CD4-positive, alpha-beta T cell treated with Interleukin-15 for 1 hour (primary cell): ENCODE measurements at places on chromosomes 11 and 22.

GRCh38 chr11:47357985-47358730 lies 5.7 kb upstream of the MYBPC3 start:
- no peak for DNase-seq

- no peak for DNase-seq
These were observed 827 bp downstream of the PHF21B start for GRCh38 chr22:45008751-45009605.

- DNase-seq: no peak
These were observed 53.0 kb downstream of the ST3GAL4 start for GRCh38 chr11:126408496-126408895.

DNA sequence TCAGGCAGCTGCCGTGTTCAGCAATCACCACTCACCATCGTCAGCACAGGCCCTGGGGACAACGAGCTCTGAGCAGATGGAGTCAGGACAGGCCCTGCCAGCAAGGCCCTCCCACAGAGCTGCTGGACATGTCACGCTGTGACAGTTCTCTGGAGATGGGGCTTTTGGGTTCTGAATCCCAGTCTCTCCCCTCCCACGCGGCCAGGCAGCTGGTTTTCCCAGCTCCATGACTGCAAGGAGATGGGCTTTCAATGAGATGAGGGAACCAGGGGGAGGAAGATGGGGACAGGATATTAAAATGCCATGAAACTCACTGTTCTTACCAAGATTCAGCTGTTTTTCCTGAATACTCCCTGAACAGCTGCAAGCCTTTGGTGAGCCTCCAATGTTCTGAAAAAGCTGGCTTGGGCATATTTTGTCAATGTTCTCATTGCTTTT lies 305.9 kb downstream of the BRD1 start:
- DNase-seq: no peak

DNA sequence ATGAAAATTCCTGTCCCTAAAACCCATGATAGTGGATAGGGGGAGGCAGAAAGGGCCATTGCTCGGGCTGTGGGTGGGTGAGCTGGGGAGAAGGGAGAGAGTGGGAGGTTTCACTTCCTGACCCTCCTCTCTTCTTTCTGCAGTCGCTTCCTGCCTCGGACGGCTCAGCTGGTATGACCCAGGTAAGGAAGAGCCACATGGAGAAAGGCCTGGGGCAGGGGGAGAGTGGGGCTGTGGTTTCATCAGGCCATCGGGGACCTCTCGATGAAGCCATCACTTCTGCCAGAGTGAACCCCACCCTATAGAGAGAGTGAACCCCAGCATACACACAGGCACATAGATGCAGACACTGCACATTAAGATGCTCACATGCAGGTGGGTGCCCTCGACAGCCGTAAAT lies 12.6 kb downstream of the CD5 start:
- no peak for DNase-seq

DNA sequence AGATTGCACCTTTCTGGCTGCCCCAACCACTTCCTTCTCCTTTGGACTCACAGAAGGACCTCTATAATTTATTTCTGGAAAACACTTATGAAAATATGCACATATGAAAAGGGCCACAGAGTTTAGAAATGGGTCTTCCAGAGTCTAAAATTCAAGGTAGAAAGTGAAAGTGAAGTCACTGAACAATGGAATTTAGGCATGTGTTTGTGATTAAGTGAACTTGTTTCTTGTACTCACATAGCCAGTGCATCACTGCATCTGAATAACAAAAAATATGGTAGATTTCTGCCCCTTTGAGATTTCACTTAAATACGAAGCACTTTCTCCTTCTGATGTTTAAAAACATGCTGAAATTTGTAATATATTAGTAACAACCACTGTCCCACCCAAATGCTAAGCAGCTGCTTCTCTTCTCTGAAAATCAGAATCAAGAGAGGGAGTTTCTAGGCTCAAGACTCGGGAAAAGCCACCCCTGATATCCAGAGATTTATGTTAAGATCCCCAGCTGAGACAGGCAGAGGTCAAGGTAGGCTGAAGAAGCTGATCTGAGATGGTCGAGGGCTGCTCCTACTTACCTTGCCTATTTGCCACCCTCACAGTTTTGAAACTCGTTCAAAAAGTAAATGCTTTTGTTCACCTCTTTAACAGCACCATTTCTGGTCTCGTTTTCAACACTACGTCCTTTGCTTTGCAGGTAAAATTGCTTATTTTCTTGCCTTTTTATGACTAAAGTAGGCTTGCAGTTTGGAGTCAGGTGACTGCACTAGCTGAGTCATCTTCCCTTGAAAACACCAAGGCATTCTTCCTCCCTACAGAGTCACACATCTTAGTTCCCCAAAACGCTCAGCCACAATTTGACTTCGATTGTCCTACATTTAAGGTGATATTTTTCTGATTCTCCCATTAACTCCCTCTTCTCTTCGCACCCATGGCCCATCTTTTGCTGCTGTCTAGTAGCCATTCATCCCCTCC lies at the start of gene XKR3:
Gene XKR3, minus strand, starts transcription at position 696 of the 972 bp plus-strand sequence. CDS start 17,338 bp downstream, outside the sequence.
- DNase-seq: peak; percentile 28

DNA sequence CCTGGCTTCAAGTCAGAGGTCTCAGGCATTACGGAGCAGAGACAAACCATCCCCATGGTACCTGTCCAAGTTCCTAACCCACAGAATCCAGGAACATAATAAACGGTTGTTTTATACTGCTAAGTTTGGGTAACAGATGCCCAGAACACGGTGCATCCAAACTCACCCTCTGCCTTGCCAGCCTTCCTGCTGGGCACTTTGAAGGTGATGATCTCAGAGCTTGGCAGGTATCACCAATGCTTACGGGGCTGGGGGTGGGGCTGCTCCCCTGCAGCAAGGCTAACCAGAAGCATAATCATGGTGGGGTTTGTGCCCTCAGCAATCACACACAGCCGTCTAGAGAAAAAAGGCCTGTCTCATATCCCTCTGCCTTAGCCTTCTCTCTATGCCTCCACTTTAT lies 27.1 kb downstream of the DKK3 start:
- DNase-seq: no peak

DNA sequence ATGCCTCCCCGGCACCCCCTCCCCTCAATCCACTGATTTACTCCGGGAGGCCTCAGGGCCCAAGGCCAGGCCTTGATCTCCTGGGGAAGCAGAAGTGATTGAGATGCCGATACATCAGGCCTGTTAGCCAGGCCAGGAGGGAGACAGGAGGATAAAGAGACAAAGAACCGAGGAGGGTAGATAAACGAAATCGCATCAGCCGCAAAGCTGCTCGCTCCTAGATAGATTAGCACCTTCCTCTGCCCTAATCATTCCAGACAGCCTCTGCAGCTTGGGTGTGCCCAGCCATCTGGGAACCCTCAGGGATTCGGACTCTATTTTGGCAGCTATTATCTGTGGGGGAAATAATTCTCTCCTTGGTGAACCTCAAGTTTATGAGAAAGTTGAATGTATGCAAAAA lies 121.2 kb downstream of the ABTB2 start:
- no peak for DNase-seq

GRCh38 chr11:36683818-36684217 lies 85.8 kb upstream of the RAG2 start:
- DNase-seq: no peak

DNA sequence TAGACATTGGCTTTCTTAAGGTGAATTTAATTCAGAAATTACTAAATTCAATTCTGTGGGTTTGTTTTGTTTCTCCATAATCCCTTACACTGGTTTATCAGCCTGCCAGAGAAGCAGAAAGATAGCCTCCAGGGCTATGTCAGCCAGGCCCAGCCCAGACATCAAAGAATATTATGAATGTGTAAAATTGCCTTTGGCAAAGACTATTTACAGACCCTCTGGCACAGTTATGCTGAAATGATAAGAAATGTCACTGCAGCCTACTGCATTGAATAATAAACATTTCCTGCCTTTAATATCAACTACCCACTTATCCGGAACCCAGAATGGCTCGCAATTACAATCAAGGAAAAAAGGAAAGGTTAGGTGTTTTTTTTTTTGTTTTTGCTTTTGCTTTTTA lies 562.5 kb upstream of the LRRC4C start:
- no peak for DNase-seq

DNA sequence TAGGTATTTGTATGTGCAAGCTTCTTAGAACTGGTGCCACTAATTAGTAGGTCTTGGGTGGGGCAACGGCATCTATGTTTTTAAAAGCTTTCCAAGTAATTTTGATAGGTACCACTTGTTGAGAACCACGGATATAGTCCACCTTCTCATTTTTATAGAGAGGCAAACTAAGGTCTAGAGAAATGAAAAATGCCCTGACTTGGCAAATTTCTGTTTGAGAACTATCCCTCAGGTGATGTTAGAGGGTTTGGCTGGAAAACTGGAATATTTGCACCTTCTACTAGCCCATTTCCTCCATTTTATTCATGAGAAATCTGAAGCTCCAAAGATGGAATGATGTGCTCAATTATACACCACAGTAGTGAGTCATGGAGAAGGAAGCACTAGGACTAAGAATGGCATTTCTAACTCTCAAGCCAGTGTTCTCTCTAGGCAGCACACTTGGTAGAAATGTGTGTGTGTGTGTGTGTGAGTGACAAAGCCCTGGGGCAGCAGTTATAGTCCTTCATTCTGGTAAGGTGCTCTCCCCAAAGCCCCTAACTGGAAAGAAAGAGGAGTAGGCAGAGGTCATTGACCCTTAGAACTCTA lies 1.8 kb upstream of the TMEM86A start:
- DNase-seq: no peak

DNA sequence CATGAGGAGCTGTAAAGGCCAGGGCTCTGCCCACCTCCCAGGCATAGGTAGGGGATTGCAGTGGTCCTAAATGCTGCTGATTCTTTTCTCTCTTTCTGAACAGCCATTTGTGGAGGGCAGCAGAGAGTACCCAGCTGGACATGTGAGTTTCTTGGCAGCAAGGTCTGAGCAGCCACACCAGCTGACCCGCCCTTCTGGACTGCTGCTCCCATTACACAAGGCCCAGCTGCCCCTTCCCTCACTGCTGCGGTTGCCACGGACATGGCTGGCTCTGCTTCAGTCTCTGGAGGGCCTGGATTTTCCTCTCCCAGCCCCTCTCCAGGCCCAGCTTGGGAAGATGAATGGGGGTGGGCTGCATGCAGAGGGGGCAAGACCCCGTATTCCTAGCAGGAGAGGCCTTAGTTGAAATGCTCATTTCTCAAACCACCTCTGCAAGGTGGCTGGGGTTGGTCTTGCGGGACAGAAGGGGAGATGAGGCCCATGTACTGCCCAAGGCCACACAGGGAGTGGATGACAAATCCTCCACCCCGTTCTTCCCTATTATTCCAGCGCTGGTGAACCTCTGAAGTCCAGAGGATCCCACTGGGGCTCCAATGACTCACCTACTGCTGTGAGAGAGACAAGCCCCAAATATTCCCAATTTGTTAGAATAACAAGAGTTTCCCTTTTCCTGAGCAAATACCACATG lies 4.6 kb downstream of the LGALS12 start:
- DNase-seq: no peak

- no peak for DNase-seq
These were observed 186.8 kb downstream of the FAM181B start for GRCh38 chr11:82546661-82547557.

DNA sequence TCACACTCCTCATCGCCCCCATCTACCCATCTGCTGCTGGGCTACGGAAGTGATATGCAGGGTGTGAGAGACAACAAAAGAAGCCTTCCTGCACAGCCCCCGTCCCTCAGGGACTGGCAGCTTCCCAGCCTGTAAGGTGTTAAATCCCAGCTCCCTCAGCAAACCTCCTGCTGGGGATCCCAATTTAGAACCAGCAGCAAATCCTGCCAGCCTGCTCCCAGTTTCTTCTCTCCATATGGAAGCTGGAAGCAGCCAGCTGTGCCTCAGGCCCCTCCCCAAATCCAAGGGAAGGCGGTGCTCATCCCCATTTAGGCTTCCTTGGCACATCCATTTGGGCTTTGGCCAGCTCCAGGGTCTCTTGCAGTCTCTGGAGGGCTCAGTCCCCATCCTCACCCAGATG lies 47.5 kb downstream of the PAMR1 start:
- DNase-seq: no peak

DNA sequence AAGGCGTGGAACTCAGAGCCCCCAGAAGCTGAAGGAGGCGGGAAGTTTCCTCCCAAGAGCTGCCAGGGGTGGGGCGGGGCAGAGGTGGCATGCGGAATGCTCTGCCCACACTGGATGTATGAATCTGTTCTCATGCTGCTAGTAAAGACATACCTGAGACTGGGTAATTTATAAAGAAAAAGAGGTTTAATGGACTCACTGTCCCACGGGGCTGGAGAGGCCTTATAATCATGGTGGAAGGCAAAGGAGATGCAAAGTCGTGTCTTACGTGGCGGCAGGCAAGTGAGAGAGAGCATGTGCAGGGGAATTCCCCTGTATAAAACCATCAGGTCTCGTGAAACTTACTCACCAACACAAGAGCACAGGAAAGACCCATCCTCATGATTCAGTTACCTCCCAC lies 57.6 kb downstream of the SMIM38 start:
- DNase-seq: no peak

- no peak for DNase-seq
These were observed 40.6 kb upstream of the CRTAM start for GRCh38 chr11:122797651-122798050.

GRCh38 chr11:70656252-70656651 lies 257.9 kb downstream of the CTTN start:
- no peak for DNase-seq

DNA sequence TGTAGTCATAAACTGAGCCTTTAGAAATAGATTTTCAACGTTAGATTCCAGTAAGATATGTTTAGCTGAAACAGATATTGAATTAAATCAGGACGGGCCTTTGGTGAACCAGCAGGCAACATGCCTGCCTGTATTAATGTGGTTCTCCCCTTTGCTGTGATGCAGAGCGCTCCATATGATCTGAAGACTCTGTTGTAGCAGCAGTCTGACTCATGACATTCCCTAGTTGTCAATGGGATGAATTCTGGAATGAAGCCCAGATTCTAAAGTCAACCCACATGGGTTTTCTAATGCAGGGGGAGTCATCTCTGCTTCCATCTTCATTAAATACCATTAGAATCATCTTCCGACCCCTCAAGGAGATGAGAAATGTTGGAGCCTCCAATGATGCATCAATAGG lies 864.5 kb downstream of the NTM start:
- DNase-seq: no peak

- no peak for DNase-seq
These were observed 1321.1 kb downstream of the TBC1D22A start for GRCh38 chr22:48083502-48083901.

GRCh38 chr11:91773090-91773489 lies 451.5 kb upstream of the FAT3 start:
- DNase-seq: no peak

- peak; percentile 30 for DNase-seq
These were observed 21.3 kb downstream of the IZUMO1R start for GRCh38 chr11:94325681-94326080.

- peak; percentile 68 for DNase-seq
These were observed 27.0 kb downstream of the ART5 start for GRCh38 chr11:3614742-3615171.
